ENCODE measurements at places on chromosomes 12 and 14. TPM values are rescaled to one million over a fixed set of nuclear protein-coding genes. Genes with fewer than 3 reads are reported as not detected.
A peak's percentile ranks its signal among the peaks of the same experiment; 100 is the strongest.

GRCh38 chr14:37253905-37254304 lies 56.2 kb downstream of the MIPOL1 start:
- no peaks in the 10 kb centered on the region for H3K36me3 ChIP-seq
- H3K27me3 ChIP-seq, result no peaks in the 10 kb centered on the region
- no peak overlapping the region for H3K4me3 ChIP-seq
- no peak overlapping the region for H3K27ac ChIP-seq

The NANOG gene
- total RNA-seq, result not detected

GRCh38 chr12:4356041-4356327 lies 23.5 kb downstream of the FGF23 start:
- H3K4me1 ChIP-seq, result no peaks in the 10 kb centered on the region
- H3K4me3 ChIP-seq, result no peak overlapping the region
- H3K27ac ChIP-seq, result no peak overlapping the region
- H3K36me3 ChIP-seq, result peaks cover 8% of the 10 kb centered on the region

GRCh38 chr12:109440851-109441490 lies 36.1 kb downstream of the KCTD10 start:
- H3K27me3 ChIP-seq, result no peaks in the 10 kb centered on the region
- H3K4me3 ChIP-seq, result no peak overlapping the region
- no peak overlapping the region for H3K27ac ChIP-seq
- DNase-seq, result no peak
- peaks cover 14% of the 10 kb centered on the region for H3K36me3 ChIP-seq

GRCh38 chr14:21408147-21408546 lies 24.3 kb upstream of the SUPT16H start:
- H3K4me1 ChIP-seq, result no peaks in the 10 kb centered on the region
- H3K4me3 ChIP-seq, result no peak overlapping the region
- no peak for DNase-seq
- H3K36me3 ChIP-seq, result peaks cover 100% of the 10 kb centered on the region

- no peak overlapping the region for H3K27ac ChIP-seq
- H3K36me3 ChIP-seq, result no peaks in the 10 kb centered on the region
- no peaks in the 10 kb centered on the region for H3K4me1 ChIP-seq
- no peak overlapping the region for H3K4me3 ChIP-seq
Measured at GRCh38 chr12:62021808-62022207, 238.4 kb upstream of the USP15 start.

The CACNA2D4 gene
- total RNA-seq, result not detected

DNA sequence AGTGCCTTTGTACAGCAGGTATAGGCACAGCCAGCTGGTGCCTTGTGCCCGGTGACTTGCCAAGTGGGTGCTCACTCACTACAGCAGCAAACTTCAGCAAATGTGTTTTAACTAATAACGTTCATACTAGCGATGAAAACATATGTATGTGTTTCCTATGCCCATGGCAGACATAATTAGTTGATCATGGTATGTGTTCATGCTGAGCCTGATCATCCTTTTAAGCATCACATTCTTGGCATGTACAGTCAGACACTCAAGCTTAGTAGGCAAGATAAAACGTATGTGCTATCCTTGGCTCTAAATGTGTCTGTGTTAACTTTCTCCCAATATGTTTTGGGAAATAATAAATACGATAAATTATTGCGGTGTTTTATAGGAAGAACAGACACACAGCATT lies 55.6 kb downstream of the RASSF8 start:
- DNase-seq, result no peak
- no peak overlapping the region for H3K4me3 ChIP-seq

- no peak overlapping the region for H3K27ac ChIP-seq
- H3K36me3 ChIP-seq, result peaks cover 22% of the 10 kb centered on the region
- H3K4me3 ChIP-seq, result no peak overlapping the region
- DNase-seq, result peak; percentile 46
- H3K27me3 ChIP-seq, result no peaks in the 10 kb centered on the region
Measured at GRCh38 chr12:53173085-53173715, 7.3 kb upstream of the ZNF740 start.

- DNase-seq, result no peak
- H3K4me3 ChIP-seq, result peak overlapping the region; percentile 72
- no peaks in the 10 kb centered on the region for H3K36me3 ChIP-seq
- H3K27ac ChIP-seq, result peak overlapping the region; percentile 100
Measured at GRCh38 chr14:90381011-90381786, 15.6 kb upstream of the CALM1 start.

DNA sequence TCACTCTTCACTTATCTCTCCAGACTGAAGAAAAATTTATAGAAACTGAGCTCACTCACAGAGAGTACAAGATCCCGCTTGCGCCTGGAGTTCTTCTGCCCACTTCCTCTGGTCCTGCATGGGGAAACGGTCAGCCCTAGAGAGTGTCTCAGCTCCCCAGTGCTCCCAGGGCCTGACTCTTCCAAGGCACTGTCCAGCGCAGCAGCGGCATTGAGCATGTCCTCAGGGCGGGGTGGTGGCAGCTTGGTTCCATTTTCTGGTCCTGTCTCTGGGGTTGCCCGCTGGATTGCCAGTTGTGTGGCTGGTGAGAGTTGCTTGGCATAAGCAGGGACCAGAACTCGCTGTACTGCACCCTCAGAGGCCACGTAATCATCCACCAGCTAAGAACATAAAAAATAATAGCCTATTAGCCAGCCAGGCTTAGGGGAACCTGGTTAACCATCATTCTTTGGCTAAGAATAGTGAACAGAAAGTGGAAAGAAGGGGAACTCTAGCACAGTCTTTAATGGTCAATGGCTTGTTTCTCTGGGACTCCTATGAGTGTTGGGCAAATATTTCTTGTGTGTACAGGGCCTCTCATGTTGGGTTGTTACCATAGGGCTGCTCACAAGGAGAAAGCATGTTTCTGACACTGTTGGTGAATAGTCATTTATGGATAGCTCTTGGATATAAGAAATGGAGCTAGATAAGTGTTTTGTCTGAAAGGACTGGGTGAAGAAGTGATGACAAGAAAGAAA lies 13.7 kb upstream of the AJUBA start:
- no peak overlapping the region for H3K27ac ChIP-seq
- H3K4me1 ChIP-seq, result no peaks in the 10 kb centered on the region
- H3K27me3 ChIP-seq, result no peaks in the 10 kb centered on the region
- no peak overlapping the region for H3K4me3 ChIP-seq
- H3K36me3 ChIP-seq, result no peaks in the 10 kb centered on the region
- DNase-seq, result no peak

The RNASE7 gene
- total RNA-seq, result not detected

DNA sequence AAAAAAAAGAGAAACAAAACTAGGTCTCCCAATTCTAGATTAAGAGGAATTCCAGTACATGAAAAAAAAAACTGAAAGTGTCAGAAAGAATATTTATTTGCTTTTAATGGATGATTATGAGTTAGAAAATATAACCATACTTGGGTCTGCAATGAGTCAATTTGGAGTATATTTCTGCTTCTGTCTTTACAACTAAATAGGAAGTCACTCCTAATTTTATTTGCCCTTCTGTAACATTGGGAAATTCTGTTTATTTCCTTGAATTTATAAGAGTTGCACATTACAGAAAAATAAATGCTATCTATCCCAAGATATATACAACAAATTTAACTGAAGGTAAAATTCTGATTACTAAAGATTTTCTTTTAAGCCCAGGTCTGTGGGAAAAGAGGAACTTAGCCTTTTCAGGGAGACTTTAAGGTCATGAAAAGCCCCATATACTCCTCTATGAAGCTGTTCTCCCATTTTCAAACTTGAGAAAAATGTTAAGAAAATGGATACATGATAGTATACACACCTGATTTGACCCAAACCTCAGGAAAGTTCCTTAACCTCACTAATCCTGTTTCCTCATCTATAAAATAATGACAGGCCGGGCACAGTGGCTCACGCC lies 7.2 kb downstream of the SINHCAF start:
- H3K27ac ChIP-seq, result no peak overlapping the region
- no peaks in the 10 kb centered on the region for H3K4me1 ChIP-seq
- H3K4me3 ChIP-seq, result no peak overlapping the region
- H3K27me3 ChIP-seq, result no peaks in the 10 kb centered on the region
- no peak for DNase-seq

DNA sequence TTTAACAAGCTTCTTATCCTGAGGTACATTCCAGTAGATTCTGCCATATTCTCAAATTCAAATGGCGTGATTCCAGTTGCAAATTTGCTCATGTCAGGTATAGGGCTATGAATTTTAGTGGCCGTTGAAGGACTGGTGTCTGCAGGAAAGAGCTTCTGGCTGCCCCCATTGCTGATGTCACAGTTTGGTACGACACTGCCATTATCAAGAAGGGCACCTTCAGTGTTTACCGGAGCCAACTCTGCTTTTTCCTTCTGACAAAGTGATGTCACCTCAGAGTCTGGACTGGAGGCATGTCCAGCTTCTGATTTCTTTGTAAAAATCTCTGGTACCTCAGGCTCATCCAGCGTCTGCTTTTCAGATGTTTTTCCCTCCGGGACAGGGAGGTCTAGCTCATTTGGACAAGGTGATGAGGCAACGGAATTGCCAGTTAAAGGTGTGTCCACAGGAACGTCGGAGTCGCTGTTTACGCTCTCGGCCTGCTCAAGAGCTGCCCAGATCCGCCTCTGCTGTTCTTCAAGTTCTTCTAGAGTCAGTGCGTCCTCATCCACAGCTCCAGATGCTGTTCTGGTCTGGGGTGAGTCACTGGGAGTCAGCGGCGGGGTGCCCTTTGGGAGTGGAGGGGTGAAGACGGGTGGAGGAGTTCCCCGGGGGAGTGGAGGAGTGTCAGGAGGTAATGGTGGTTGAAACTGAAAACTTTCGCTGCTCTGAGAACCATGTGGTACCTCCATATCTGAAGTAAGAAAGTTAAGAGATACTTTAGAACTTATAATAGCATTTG lies 27.0 kb downstream of the ZCCHC8 start:
- no peaks in the 10 kb centered on the region for H3K27me3 ChIP-seq
- H3K4me1 ChIP-seq, result no peaks in the 10 kb centered on the region

The ZNF84 gene
- total RNA-seq, result 2.7 TPM

- H3K36me3 ChIP-seq, result no peaks in the 10 kb centered on the region
- H3K4me3 ChIP-seq, result no peak overlapping the region
- H3K27ac ChIP-seq, result no peak overlapping the region
- DNase-seq, result no peak
- no peaks in the 10 kb centered on the region for H3K27me3 ChIP-seq
Measured at GRCh38 chr12:107670999-107671643, 14.5 kb upstream of the PWP1 start.

The MRPL51 gene
- total RNA-seq, result 112 TPM

DNA sequence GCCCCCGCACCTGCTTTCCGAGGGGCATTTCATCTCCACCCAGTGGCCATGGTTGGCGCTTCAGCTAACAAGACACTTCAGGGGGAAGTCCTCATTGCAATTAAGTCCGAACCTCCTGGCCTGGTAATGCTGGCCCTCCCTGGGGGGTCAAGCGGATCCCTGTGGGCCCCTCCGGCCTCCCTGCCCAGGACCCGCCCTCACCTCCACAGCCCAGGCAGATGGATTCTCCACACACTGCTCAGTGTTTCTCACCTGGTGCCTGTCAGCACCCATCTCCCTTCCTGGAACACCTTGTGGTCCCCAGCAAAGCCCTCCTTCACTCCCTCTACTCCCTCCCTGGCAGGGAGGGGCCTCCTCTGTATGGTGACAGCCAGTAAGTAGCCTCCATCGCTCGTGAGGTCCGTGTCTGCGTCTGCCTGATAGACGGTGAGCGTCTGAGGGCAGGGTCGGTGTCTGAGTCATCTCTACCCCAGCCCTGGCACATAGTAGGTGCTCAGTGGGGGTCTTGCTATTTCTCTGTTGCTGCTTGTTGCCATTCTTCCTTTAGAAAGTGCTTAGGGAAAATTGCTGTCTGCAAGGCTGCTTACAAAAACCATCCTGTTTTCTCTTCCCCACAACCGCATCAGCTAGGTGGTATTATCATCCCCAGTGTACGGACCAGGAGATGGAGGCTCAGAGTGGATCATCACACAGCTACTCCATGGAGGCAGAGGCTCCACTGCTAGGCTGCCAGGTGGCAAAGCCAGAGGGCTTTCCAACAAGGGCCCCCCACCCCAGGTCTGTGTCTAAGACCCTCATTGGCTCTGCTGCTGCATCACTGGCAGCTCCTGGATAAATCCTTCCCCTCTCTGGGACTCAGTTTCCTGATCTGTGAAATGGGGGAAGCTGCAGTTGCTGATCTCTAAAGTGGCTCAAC lies 39.7 kb upstream of the EML1 start:
- H3K36me3 ChIP-seq, result no peaks in the 10 kb centered on the region
- H3K4me3 ChIP-seq, result no peak overlapping the region
- peak overlapping the region; percentile 48 for H3K27ac ChIP-seq
- no peaks in the 10 kb centered on the region for H3K27me3 ChIP-seq
- DNase-seq, result no peak

GRCh38 chr14:49193332-49194065 lies 392.7 kb downstream of the RPS29 start:
- no peaks in the 10 kb centered on the region for H3K36me3 ChIP-seq
- H3K4me3 ChIP-seq, result no peak overlapping the region
- no peaks in the 10 kb centered on the region for H3K4me1 ChIP-seq
- no peak for DNase-seq

The APOLD1 gene
- 189 TPM for total RNA-seq

The ISM2 gene
- total RNA-seq, result not detected

The ERO1A gene
- 25.9 TPM for total RNA-seq

The CAPRIN2 gene
- 20.6 TPM for total RNA-seq

- H3K4me3 ChIP-seq, result no peak overlapping the region
- no peaks in the 10 kb centered on the region for H3K27me3 ChIP-seq
- no peak for DNase-seq
- no peaks in the 10 kb centered on the region for H3K4me1 ChIP-seq
- no peak overlapping the region for H3K27ac ChIP-seq
Measured at GRCh38 chr12:5102261-5102789, 58.6 kb downstream of the KCNA5 start.

The CYP27B1 gene
- total RNA-seq, result not detected

- H3K27me3 ChIP-seq, result no peaks in the 10 kb centered on the region
- H3K27ac ChIP-seq, result no peak overlapping the region
- no peak for DNase-seq
- H3K4me3 ChIP-seq, result no peak overlapping the region
- H3K4me1 ChIP-seq, result peaks cover 9% of the 10 kb centered on the region
- H3K36me3 ChIP-seq, result peaks cover 13% of the 10 kb centered on the region
Measured at GRCh38 chr14:100529561-100530031, 57.6 kb downstream of the BEGAIN start.

DNA sequence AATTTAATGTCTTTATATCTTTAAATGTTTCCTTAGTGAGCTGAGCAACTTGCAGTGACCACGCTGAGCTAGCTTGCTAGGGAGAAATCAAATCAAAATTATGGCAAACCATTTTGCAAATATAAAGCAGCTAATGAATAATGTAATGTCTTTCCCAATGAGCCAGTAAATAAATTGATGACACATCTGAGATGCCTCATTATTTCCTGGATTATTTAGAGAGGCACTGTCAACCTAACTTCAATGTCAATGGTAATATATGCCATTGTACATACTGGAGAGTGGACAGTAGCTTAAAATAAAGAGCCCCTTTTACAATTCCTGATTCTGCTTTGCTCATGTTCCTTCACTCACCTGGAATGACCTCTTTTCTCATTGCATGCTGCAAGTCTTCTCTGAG lies 182.6 kb downstream of the PHLDA1 start:
- no peak for DNase-seq
- H3K27me3 ChIP-seq, result no peaks in the 10 kb centered on the region
- H3K4me1 ChIP-seq, result no peaks in the 10 kb centered on the region
- H3K36me3 ChIP-seq, result no peaks in the 10 kb centered on the region
- H3K27ac ChIP-seq, result no peak overlapping the region
- H3K4me3 ChIP-seq, result no peak overlapping the region

Data from ascending aorta (tissue), 2 donors.